ENCODE measurements at places on chromosomes 11 and 22.

DNA sequence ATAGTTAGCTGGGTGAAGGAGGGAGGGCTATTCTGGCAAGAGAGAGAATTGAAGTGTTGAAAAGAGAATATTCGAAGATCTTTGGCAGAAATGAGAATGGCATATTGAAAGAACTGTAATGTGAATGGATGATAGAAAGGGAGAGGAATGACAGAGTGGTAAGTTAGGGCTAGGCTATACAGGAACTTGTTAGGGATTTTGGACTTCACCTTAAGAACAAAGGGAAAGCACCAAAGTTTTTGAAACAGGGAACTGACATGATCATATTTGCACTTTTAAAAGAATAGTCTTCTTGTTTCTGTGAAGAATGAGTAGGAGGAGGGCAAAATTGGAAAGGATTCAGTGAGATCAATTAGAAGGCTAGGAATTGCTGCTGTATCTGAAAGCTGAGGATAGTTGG lies 119.3 kb downstream of the METTL15 start:
- no peak for DNase-seq

DNA sequence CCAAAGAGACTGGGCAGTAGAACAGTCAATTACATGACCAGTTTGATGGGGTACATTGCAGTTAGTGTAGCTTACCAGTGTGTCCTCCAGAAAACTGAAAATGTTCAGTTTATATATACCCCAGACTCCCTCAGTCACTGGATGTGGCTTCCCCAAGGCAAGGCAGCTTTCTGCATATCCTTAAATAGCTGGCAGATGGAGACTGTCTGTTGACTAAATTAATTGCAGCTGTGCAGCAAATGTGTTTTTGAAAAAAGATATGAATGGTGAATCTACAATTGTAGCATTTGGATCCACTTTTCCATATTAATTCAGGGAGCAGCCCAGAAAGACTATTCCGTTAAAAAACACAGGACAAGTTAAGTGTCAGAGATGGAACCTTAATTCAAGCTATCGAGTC lies 565.1 kb upstream of the CCDC179 start:
- DNase-seq = no peak

- no peak for DNase-seq
Observed at GRCh38 chr11:120125509-120125908, 12.4 kb downstream of the TRIM29 start.

DNA sequence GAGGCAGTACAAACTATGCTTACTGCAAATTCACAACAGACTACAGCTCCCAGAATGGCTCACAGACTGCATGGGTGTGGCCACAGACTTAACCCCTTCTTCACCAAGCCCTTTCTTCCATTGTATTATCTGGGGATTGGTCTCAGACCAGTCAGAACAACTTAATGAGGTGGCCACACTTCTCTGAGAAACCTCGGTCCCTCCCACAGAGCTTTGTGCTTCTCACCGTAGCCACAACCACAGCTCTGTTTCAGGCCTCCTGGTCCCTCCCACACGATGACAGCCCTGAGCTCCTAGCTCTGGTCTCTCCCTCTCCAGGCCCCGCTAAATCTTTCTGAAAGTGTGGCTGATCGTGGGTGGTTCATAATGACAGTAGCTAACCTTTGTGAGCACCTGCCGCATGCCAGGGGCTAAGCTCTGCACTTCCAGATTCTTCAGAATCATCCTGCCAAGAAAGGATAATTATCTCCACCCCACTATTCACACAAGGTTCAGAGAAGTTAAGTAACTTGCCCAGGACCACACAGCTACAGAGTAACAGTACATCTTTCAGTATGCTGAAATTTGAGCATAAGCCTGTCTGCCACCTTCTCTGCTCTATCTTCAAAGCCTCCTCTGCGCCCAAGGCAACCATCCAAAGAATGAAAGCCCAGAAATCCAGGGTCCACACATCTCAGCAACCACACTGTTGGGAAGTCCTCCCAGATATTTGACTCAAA lies 5.4 kb downstream of the PDE2A start:
- DNase-seq = no peak

DNA sequence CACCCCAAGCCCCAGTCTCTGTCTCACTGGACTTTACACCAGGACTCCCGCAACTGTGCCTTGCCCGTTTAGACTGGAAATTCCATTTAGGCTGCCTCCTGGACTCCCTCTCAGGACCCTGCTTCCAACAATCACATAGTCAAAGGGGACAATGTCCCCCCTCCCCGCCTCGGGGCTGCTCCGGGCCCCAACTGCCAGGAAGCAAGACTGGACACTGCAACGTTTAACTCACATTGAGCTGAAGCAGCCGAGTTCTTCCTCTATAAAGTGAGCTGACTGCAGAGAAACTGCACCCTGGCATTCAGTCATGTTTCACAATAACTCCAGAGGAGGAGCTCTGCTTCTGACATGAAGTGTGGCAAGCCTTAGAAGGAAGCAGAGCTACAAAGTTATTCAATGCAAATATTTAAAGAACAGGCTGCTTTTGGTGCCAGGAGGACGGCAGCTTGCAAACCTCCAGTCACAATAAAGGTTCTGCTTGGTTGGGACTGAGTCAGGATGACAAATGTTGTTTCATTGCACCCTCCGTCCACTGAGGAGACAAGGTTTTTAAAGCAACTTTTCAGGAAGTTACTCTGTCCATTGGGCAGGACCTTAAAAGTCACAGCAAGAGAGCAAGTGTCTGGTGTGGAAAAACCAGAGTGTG lies 19.9 kb downstream of the PACSIN2 start:
- DNase-seq = peak; percentile 91

GRCh38 chr22:26784772-26785171 lies 127.4 kb downstream of the MIAT start:
- DNase-seq = no peak

DNA sequence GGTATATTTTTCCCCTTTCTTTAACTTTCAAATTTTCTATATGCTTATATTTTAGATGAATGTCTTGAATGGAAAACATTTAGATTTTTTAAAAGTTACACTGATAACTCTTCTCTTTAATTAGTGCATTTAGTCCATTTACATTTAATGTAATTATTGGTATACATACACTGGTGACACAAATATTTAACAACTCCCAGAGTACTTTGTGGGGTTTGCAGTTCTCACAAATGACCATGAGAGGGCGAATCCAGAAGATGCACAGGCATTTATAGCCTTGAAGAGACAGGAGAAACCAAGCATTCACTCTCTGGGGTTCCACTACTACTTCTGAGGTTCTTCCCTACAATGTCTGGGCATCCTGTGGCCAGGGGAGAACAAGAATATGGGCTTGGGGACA lies 125.1 kb downstream of the TIMP3 start:
- peak; percentile 37 for DNase-seq

DNA sequence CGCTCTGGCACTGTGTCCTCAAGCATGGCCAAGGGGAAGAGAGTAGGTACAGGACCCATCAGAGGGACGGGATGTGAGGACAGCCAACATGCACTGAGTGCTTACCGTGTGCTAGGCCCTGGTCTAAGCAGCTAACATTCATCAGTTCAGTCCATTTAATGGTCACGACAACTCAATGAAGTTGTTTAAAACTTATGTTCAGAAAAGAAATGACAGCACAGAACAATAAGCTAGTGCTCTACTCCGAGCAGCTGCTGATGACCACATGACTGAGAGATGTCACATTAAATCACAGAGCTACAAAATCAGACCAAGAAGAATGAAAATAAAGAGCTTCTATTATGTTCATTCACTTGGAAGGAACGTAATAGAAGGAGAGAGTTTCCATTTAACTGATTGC lies 26.3 kb downstream of the PRDM10 start:
- DNase-seq = no peak

GRCh38 chr22:42074132-42074811 lies at the start of gene PHETA2:
Gene PHETA2, plus strand, starts transcription at chr22:42074248. Its CDS starts 3,046 bp downstream, at chr22:42077294.
- no peak for DNase-seq

DNA sequence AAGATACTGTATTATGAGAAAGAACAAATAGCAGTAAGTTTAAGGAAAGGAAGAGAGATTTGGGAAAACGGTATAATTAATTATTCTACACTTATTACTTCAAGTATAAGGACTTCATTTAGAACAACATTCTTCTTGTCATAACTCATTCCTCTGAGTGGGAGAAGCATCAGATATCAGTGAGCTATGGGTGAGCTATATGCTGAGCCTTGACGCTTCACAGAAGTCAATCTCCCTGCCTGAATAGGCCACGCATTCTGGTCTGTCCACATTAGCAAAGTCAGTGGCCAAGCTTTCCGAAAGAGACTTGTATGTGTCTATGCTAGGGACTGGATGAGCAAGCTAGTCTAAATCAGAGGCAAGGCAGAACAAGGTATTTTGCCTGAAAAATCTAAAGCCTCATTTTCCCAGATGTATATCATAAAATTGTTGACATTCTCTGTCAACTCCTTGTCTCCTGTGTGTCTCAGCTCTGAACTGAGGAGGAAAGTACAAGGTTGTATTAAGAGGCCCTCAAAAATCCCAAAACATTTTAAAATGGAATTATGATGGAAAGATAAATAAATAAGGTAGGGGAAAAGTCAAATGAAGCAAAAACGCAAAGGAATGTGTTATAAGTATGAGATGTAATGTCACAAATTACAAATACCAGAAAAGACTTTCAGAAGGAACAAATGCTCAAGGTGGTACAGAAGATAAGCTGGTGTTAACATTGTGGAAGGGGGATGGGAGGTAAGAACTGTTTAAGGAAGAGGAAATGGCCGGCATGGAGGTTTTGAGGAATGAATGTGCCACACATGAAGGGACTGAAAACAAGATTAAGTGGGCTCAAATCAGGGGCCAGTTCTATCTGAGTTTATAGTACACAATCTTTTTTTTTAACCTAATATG lies 1.4 kb downstream of the OR52N2 start:
- no peak for DNase-seq

DNA sequence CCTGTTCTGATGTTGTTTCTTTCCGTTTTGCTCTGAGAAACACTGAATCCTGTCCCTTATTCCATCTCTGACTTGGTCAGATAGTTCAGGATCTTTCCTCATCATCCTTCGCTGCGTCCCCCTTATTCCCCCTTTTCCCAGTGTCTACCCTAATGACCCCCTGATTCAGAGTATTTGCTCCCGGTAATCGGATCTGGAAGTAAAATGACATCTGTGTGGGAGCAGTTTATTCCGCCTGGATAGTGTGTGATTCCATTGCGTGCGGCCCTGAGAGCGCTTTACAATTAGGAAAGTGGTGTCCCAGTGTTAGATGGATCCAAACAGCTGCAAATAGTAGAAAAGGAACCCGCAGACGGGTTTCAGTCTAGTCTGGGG lies 606 bp downstream of the DRG1 start:
- DNase-seq = peak; percentile 35

DNA sequence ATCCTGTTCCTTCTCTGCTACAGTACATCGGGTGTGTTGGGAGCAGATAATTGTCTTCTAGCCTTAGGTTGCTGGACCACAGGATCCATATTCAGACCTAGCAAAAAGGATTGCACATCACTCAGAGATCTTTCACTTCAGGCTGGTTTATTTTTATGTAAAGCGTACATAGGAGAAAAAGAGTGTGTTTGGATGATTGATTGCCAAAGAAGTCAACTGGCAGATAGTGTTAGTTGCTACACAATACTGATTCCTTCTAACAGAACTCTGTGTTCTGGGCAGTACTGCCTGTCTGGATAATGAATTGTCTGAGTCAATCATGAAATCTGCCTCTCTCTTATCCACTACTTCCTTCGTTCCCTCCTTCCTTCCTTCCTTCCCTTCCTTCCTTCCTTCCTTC lies 31.0 kb upstream of the PGM2L1 start:
- no peak for DNase-seq

GRCh38 chr22:38017272-38017920 lies 33.0 kb upstream of the SOX10 start:
- DNase-seq = peak; percentile 40

- DNase-seq = no peak
Observed at GRCh38 chr11:8601376-8602133, 7.5 kb upstream of the STK33 start.

- DNase-seq = no peak
Observed at GRCh38 chr22:30047364-30047738, 32.9 kb upstream of the HORMAD2 start.

DNA sequence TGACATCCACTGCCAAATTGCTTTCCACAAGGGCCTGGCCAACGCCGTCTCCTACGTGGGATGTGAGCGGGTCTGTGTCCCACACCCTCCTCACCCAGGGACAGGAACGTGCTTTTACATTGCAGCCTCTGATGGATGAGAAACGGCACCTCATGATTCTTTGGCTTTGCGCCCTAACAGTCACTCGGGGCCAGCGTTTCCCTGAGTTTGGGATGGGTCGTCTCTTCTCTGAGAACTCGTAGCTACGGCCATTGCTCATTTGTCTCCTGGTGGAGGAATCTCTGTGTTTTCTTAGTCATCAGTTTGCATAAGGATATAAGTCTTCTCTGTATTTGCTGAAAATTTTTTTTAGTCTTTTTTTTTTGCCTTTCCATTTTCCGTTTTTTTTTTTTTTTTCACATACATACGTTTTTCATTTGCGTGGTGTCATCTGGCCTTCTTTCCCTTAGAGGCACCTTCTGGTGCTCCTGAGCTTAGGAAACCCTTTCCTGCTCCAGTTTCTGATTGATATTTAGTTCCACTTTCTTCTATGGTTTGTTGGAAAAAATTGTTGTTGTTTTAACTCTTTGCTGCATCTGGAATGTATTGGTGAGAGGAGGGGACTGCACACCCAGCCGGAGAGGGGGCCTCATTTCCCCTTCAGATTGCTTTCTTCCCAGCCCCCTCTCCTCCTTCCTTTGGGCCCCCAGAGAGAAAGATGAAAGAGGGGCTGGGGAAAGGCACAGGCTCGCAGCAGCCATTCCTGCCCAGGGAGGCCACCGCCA lies 12.0 kb downstream of the TNNT3 start:
- no peak for DNase-seq

DNA sequence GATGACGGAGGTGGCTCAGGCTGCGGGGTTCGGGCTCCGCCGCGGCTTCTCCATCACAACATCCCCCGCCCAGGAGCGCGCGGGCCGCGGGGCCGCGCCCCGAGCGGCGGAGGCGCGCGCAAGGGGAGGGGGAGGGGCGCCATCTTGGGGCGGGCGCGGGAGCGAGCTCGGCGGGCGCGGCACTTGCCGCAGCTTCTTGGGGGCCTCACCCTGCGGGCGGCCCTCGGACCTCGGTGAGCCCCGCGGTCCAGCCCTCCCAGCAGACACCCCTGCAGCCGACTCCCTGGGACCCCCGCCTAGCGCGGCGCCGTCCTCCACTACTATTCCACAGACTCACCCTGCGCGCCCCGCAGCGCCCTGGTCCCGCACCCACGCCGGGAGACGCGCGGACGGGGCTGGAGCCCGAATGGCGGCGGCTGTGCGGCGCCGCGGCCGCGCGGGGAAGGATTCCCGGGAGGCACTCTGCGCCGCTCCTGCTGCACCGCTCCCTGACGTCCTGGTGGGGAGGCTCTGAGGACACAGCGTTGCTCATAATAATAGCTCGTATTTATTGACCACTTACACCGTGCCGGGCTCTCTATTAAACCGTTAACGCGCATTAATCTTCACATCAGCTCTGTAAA lies at the start of gene APBB1:
APBB1 (minus strand) TSS at position 86 of the 623 bp plus-strand sequence. CDS start 7,747 bp downstream, outside the sequence.
- DNase-seq = no peak

DNA sequence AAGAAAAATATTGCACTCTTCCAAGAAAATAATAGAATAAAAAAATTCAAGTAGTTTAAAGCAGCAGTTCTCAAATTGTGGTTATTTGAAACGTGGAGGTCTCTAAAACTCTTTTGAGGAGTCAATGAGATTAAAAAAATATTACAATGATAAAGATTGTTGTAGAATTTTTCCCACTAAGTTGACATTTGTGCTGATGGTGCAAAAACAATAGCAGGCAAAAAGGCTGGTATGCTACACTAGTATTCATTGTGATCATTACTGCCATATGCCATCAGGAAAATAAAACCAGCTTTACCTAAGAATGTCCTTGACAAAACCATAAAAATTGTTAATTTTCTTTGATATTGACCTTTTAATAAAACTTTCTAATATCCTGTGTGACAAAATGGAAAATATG lies 505.2 kb upstream of the ANO5 start:
- DNase-seq = no peak

GRCh38 chr11:16408619-16409018 lies 52.3 kb upstream of the SOX6 start:
- no peak for DNase-seq
